Left lobe of liver (tissue), 2 donors: ENCODE measurements at places on chromosomes 2 and 18.

DNA sequence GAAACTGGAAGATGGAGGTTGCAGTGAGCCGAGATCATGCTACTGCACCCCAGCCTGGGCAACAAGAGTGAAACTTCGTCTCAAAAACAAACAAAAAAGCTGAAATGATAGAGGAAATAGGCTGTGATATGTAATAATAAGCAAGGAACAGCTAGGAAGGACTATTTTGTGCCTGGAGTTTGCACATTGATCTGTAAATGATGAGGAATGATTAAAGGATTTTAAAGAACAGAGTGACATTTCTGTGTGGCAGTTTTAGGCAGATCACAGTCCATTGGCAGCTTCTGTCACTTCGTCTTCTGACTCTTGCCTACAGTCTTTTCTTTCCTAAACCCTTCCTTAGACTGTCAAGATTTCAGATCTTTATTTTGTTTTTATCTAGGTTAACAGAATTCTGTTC, 19.4 kb downstream of the EPB41L5 start:
- no peak for DNase-seq

GRCh38 chr2:161412346-161412745, 3.8 kb upstream of the TBR1 start:
- DNase-seq: no peak

DNA sequence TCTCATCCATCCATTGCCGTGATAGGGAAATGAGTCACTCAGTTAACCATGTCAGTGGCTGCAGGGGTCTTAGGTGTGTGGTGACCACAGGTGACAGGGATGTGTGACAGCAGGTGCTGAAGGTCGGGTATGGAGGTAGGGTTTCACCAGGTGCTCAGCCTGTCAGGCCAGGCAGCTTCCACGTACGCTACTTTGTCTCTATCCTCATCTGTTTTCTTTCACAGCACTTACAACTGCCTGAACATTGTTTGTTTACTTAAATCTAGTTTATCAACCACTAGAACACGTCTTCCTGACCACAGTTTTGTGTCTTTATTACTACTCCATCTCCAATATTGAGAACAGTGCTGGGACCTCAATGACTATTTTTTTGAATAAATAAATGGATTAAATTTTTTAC, 11.4 kb upstream of the UXS1 start:
- DNase-seq: no peak

DNA sequence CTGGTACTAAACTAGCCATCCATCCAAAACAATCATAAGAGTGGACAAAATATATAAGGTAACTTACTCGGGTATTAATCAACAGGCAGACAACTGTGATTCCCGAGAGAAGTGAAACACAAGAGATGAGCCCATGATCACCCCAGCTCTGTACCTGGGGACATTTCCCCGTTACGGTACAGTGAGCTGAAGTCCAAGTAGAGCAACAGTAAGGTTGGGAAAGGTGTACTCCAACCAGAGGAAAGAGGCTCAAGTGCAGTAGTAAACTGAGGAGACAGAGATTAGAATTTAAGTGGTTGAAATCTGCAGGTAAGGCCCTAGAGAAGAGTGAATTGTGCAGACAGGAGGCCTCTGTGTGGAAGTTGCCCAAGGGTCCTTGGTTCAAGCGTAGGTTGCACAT, 30.5 kb upstream of the CHAC2 start:
- DNase-seq: no peak

GRCh38 chr2:25362434-25363145, 20.9 kb upstream of the DNMT3A start:
- DNase-seq: no peak

DNA sequence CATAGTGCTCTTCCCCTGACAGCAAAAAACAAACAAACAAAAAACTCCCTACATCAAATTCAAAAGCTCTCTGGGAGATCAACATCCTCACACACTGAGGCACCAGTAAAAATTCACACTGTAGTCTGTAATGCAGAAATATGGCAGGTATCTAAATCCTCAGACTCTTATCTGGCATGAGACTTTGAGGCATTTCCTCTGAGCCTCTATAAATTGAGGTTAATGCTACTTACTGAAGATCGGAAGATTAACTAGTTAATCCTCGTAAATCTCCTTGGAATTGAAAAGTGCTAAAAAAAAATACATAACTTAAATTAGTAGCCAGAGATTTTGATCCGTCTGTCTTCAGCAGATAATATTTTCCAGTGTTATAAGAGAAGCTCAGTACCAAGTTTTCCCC, 65.0 kb downstream of the AP1S3 start:
- no peak for DNase-seq

GRCh38 chr2:157726946-157727345, 98.3 kb upstream of the ACVR1C start:
- DNase-seq: no peak
